Activated CD4-positive, alpha-beta T cell treated with anti-CD3 and anti-CD28 coated beads for 48 hours (primary cell): ENCODE measurements at places on chromosomes 1 and 21.

DNA sequence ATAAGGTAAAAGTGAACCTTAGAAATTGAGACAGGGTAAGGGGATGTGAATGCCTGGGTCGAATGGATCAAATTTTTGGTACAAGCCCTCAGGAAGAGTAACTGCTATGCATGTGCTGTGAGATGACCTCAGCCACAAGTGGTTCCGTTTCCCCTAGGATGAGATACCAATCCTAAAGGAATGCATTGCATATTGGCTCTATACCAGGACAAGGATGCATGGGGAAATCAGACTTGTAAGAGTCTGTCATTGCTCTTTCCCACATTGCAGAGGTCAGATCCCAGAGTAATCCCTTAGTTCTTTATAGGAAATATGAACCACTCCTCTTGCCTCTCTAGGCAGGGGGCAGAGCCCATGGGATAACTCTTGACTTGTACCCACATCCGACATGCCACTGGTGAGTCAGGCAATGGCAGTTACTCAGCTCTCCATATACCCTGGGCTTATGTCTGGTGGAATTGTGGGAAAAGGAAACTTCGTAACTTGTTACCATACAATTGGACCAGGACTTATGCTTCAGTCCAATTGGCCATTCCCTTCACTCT, 428.3 kb upstream of the ZRANB2 start:
- no peak for DNase-seq

- DNase-seq: no peak
These were observed 27.4 kb downstream of the PLXNA2 start for GRCh38 chr1:208216806-208217205.

GRCh38 chr1:53618500-53619366, 120.2 kb downstream of the GLIS1 start:
- DNase-seq: no peak

- DNase-seq: no peak
These were observed 8.9 kb downstream of the PLA2G2F start for GRCh38 chr1:20147846-20148570.

GRCh38 chr1:7513081-7513480, 258.0 kb upstream of the VAMP3 start:
- DNase-seq: no peak

GRCh38 chr1:185534801-185535200, 199.4 kb upstream of the HMCN1 start:
- DNase-seq: no peak

- DNase-seq: no peak
These were observed 88.2 kb downstream of the PBX1 start for GRCh38 chr1:164647211-164647610.

DNA sequence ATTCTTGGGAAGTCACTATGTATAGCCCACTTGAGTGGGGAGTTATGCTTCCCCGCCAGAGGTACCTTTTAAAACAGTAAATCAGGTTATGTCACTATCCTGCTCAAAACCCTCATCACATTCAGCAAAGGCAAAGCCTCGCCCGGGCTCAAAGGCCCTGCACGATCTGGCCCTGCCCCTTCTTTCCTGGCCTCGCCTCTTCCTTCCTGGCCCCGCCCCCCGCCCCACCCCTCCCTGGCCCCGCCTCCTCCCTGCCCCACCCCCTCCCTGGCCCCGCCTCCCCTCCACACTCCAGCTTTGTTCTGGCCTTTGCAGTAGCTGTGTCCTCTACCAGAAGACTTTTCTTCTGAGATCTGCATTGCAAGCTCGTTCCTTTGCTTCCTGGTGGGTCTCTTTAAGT, 6.6 kb downstream of the LDLRAD2 start:
- peak; percentile 58 for DNase-seq

- DNase-seq: peak; percentile 18
These were observed 868 bp downstream of the C1orf21 start for GRCh38 chr1:184387476-184388318.
